ENCODE measurements at places on chromosomes 7 and 10.

DNA sequence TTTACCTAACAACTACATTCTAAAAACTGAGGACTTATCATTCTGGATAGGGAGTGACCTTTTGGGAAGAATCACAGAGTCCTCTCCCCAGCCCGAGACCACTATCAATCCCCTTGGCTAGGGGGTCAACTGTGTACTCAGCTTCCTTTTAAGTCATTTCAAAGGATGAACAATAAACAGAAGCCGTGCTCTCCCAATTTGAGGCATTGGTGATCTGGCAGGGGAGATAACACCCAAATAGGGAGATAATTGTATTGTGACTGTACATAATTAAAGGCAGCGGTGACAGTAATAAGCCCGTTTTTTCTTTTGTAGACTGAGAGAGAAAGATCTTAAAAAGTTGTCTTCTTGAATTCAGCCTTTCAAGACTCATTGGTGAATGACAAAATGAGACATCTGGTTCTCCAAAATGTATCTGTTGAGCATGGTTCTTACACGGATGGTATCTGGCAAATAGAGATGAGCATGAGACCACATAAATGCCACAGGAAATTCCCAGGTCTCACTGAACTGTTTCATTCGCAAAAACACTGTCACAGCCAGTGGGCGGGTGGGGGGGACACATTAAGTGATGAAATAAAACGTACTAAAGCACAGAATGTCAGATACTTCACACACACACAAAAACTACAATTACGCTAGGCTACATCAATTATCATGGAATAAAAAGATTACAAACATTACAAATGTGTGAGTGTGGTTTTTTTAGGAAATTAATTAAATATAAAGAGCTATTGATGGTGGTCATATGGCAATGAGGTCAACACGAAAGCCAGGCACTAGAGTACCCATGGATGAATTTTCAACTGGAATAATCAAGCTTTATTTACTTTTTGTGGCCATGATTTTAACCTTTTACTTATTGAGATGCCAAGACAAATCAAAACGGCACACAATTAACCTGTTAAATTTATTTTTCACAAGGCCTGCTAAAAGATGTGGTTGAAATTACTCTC is 108.4 kb downstream of the HIPK2 start:
- DNase-seq: no peak

GRCh38 chr7:50502001-50502684 is 52.0 kb upstream of the FIGNL1 start:
- no peak for DNase-seq

DNA sequence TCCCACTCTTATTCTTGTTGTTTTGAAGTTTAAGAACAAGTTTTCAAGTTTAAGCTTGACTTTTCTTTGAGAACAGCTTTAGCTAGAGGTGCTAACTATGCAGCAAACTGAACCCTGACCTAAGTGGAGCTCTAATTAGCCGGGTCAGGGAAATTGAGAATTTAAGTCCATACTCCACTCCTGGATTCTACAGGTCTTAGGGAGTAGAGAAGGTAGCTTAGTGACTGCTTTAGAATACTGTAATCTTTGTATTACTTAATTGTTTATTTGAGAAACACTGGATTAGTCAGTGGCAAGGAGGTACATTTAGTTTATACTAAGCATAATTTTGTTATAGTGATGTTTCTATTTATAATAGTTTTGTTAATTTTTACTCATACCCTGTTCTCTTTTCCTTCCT is 74.6 kb upstream of the STRIP2 start:
- DNase-seq: no peak

DNA sequence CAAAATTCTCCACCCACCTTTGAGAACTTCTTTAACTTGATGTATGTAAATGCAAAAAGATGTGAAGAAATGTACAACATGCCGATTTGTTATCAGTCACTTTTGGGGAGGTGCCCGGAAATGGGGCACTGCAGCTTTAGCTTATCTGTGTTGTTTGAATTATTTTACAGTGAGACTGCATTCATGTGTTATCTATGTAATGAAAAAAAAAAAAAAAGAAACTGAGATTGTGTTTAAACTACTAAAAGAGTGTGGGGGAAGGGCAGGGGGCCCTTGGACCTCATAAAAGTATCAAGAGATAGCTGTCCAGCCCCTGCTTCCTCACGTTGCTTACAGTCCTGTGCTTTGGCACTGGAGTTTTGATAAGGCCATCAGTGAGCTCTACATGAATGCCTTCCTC is 259.4 kb downstream of the STK31 start:
- DNase-seq: no peak
